ENCODE measurements at places on chromosomes 12 and 14.

- peak; percentile 14 for DNase-seq
These were observed 168.3 kb downstream of the PAWR start for GRCh38 chr12:79522257-79522988.

GRCh38 chr14:33871394-33871793, 79.5 kb downstream of the EGLN3 start:
- no peak for DNase-seq

- no peak for DNase-seq
These were observed 99.5 kb downstream of the SETD3 start for GRCh38 chr14:99380991-99381687.

GRCh38 chr14:104316723-104317491, 178.5 kb downstream of the KIF26A start:
- DNase-seq = no peak

GRCh38 chr12:130663514-130663913, 52.6 kb downstream of the RIMBP2 start:
- DNase-seq = no peak

DNA sequence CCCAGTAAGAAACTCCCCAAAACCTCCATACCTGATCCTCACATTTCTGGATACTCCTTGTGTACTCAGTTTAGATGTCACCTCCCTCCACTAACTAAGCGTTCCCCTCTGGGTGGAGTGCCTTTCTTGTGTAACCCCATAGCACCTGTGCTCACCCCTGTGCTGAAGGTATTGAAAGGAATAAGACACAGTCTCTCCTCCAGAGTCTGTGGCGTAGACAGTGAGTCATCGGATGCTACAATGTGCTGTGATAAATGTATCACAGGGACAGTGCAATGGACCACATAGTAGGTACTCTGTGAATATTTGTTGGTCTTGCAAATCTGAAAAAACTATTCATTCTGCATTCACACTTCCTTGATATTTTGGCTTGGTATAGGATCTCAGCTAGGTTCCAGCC, 30.8 kb downstream of the TSPAN9 start:
- DNase-seq = no peak

GRCh38 chr12:28024231-28024995, 51.9 kb upstream of the PTHLH start:
- no peak for DNase-seq
